ENCODE measurements at places on chromosomes 7 and 10.
A peak's percentile ranks its signal among the peaks of the same experiment; 100 is the strongest.

GRCh38 chr7:79713276-79713675, 259.8 kb upstream of the MAGI2 start:
- DNase-seq: no peak

DNA sequence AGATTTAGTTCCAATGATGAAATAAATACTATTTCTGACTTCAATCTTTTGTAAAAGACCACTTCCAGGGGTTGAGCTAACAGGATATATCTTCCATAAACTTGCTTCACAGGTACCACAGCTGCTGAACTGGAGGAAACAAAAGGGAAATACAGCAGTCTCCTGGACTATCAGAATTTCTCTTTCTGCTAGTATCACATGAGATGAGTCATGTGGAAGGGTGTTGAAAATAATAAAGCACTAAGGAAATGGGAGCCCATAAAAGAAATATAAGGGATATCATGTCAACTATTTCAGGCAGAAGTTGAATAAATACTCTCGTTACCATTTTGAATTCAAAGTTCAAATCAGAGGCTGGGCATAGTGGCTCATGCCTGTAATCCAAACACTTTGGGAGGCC, 250.3 kb upstream of the NFE2L3 start:
- no peak for DNase-seq

DNA sequence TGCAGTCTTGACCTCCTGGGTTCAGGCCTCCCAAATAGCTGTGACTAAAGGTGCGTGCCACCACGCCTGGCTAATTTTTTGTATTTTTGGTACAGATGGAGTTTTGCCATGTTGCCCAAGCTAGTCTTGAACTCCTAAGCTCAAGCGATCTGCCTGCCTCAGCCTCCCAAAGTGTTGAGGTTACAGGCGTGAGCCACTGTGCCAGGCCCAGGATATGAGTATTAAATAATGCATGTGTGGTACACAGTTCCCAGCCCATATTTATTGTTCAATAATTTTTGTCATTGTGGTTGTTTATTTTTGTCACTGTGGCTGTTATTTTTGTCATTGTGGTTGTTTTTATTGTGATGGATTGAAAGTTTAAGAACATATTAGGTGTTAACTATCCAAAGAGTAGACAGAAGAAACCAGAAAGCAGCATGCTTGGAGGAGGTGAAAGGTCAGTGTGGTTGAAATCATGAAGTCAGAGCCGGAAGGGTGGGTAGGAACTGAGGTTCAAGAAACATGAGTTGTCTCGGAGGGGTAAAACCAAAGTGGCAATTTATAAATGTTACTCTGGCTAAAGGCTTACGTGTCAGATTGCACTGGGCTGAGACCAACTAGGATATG, 45.0 kb downstream of the MRC1 start:
- no peak for DNase-seq

- no peak for DNase-seq
These were observed 53.6 kb downstream of the ATXN7L1 start for GRCh38 chr7:105822806-105823205.

- no peak for DNase-seq
These were observed 37.3 kb downstream of the INPP5A start for GRCh38 chr10:132574783-132575319.

DNA sequence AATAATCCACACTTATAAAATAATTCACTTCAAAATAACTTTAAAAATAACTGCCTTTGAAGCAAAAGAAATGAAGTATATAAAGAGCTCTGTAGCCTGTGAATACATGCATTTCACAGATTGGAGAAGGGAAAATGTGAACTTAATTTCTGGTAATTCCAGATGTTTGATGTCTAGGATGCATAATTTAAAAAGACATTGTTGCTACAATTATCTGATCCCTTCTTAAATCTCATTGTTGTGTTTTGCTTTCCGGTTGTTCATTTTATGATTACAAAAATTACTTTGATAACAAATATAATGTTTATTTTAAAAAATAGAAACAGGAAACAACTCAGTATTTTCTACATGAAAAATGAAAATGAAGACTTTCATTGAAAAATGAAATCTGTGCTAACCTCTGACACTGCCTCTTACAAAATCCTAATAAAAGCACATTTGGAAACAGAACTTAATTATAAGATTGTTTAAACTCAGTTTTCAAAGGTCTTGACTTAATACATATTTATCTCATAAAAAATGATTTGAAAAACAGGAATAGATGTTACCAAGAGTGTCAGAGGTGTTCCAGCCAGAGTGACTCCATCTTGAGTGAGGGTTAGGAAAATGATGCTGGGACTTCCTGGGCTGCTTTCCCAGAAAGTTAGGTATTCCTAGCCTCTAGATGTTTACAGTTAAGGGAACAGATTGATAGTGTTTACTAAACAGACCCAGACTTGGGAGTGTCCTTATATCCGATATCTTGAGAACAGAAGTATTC, 516.6 kb upstream of the SEMA3D start:
- DNase-seq: no peak

- no peak for DNase-seq
These were observed 266.6 kb upstream of the NPVF start for GRCh38 chr7:25494896-25495295.

DNA sequence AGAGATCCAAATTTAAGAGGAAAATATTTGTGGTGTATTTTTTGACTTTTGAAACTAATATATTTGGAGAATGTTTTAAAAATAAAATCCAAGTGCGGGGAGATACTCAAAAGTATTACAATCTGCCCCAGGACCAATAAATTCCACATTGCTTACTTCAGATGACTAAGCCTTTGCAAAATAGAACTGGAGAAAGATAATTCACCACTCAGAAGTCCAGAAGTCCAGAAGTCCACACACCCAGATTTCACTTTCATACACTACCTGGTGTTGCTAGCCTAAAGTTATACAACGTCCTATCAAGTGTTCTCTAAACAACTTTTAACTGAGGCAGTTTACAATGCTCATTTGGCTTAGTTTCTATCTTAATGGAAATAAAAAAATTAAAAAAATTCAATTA, 487.0 kb upstream of the SEMA3D start:
- no peak for DNase-seq

- peak; percentile 61 for DNase-seq
These were observed 44.6 kb downstream of the TAX1BP1 start for GRCh38 chr7:27784399-27785053.

Measured in foreskin keratinocyte (primary cell).